Spinal cord (tissue), 10 donors: ENCODE measurements at places on chromosomes 13 and 19.

DNA sequence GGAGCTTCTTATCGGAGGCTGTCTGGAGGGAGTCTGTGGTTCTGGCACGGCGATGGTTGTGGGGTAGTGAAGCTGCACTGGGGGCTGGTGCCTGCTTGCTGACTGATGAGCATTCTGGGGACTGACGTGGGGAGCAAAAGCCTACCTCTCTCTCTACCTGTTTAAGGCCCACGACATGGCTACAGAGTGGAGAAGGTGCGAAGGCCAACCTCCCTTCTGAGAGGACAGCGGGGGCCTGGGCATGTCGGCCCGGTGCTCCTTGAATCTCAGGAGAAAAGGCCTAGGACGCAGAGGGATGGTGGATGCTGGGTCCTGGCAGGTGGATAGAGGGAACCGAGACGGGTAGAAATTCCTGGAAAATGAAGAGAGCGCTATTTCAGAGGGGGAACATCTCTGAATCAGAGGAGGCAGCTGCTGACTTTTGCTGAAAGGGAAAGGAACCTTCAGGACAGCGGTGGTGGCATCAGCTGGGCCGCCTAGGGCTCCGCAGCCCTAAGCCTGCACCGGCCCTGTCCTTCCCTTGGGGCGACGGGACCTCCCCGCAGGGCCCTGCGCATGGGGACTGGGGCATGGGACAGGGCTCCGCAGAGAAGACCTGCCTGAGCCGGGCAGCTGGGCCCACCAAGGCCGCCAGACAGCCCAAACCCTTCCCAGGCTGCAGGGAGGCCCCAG lies 35.0 kb upstream of the MEDAG start:
- DNase-seq = no peak

DNA sequence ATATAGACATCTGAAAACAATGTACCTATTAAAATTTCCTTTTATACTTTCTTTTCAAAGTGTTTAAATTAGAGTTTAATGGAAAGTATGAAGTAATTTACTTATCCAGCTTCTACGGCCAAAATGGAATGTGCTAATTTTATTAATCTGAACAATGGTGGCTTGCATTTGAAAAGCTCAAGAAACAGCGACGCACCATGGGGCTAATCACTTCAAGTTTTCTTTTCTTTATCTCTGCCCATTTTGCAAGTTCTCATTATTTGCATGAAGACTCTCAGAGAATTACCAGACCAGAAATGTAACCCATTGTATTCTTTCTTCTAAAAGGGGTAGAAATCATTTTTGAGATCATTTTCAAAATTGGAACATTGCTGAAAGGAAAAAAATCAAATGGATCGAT lies 204.0 kb upstream of the STARD13 start:
- DNase-seq = no peak

DNA sequence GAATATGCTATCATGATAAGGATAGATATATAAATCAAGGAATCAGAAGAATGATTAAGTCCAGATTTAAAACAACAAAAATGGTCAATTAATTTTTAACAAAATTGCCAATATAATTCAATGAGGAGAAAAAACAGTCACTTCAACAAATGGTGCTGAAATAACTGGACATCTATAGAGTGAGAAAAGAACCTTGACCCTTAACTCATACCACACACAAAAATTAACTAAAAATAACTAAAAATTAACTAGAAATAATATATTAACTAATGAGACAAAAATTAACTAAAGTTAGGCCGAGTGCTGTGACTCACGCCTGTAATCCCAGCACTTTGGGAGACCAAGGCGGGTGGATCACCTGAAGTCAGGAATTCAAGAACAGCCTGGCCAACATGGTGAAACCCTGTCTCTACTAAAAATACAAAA lies 9.5 kb downstream of the LGALS7 start:
- no peak for DNase-seq

- DNase-seq = no peak
These were observed 9.9 kb downstream of the CNFN start for GRCh38 chr19:42380155-42380554.

DNA sequence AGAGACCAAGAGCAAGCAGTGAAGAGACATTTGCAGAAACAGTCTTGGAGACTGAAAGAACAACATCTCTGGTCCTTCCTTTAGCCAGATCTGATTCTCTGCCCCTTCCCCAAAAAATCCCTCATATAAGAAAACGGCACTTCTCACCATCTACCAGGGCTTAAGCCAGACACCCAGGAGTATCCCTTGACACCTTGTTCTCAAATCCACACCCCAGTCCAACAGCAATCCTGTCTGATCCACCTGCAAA lies 1.7 kb upstream of the PLEKHG2 start:
- no peak for DNase-seq

- DNase-seq = peak; percentile 94
These were observed 852.7 kb upstream of the KLHL1 start for GRCh38 chr13:70960841-70961443.

- DNase-seq = no peak
These were observed 370.3 kb upstream of the ATXN8OS start for GRCh38 chr13:69737129-69737935.

- DNase-seq = no peak
These were observed 215.3 kb downstream of the PCCA start for GRCh38 chr13:100304229-100304628.

GRCh38 chr13:82654861-82655855 lies 1227.1 kb downstream of the SLITRK1 start:
- no peak for DNase-seq

GRCh38 chr13:40440990-40441820 lies 225.2 kb downstream of the FOXO1 start:
- no peak for DNase-seq

DNA sequence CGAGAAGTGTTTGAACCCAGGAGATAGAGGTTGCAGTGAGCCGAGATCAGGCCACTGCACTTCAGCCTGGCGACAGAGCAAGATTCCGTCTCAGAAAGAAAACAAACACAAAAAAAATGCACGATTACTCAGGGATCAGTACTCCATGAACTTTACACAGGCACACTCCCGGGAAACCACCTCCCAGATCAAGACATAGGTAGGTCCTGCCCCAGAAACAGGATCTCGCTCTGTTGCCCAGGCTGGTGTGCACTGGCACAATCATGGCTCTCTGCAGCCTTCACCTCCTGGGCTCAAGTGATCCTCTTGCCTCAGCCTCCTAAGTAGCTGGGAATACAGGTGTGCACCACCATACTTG lies 11.2 kb downstream of the VASP start:
- no peak for DNase-seq

DNA sequence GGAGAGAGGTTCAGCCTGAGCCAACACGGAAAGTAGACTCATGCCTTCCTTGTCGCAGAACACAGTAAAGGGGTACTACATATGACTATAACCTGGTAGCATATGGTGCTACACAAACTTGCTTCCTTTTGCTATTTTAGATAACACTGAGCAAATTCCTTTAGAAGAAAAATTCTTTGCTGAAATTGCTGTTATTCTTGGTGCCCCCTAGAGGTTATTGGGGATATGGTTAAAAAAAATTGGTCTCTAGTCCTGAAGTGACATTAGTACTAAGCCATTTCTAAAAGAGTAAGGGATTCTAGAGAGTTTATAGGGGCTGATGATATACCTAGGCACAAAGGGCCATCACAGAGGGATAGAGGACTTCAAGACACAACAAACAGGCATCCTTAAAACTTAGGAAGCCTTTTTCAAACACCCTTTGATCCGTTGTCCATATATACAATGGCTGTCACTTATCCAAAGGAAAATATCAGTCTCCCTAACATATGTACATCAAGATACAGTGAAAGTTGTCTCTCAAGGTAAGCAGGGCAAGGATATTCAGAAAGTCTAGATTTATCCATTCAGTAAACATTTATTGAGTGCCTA lies 13.9 kb upstream of the HS6ST3 start:
- DNase-seq = no peak

GRCh38 chr19:33492090-33492489 lies 29.5 kb downstream of the PEPD start:
- DNase-seq = no peak

DNA sequence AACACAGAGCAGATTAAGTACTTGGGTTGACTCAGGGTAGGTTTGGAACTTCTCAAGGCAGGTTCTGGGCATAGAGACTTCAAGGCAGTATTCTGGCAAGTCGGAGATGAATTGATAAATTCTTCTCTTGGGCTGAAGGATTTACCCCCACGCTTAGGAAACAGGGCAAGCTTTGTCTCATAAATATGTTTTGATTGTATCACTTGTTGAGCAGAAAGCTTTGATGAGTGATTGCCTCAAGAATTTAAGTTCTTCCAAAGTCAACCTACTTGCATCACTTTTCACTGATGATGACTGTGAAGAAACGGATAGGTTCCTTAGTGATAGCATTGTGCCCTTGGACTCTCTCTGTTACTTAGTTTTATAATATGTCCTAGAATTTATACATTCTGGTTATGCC lies 258.6 kb upstream of the DACH1 start:
- no peak for DNase-seq

GRCh38 chr13:28531077-28531844 lies 36.3 kb upstream of the FLT1 start:
- no peak for DNase-seq

DNA sequence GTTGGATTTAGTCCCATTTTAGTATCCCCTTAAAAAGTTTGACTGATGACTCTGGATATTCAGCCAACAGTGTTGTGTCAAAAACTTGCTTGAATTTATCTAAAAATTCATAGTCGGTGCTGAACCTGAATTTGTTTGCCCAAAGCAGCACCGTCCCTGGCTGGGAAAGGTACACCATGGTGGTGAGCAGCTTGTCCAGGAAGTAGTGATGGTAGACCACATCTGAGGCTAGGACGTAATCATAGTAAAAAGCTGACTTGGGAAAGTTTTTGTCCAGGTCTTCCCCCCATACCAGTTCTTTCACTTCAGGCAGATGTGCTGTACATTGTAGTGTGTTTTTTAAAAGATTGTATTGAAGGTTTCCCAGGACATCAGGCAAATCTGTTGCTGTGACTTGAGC lies 8.8 kb downstream of the METTL21C start:
- DNase-seq = no peak

DNA sequence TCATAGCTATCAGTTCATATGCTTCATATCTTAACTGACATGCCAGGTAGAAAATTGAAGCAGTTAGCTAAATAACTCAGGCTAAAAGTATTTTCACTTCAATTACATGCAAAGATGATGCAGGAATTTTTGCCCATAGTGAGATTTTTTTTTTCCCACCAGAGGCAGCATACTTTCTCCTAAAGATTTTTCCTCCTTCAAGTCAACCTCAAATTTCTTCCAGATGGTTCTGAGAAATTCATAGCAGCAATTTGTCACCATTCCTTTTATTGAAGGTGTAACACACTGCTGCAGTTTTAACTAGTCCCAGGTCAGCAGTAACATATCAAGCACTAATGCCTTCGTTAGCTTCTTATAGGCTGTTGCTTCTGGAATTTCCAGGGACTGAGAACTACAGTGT lies 141.9 kb downstream of the SUCLA2 start:
- no peak for DNase-seq

DNA sequence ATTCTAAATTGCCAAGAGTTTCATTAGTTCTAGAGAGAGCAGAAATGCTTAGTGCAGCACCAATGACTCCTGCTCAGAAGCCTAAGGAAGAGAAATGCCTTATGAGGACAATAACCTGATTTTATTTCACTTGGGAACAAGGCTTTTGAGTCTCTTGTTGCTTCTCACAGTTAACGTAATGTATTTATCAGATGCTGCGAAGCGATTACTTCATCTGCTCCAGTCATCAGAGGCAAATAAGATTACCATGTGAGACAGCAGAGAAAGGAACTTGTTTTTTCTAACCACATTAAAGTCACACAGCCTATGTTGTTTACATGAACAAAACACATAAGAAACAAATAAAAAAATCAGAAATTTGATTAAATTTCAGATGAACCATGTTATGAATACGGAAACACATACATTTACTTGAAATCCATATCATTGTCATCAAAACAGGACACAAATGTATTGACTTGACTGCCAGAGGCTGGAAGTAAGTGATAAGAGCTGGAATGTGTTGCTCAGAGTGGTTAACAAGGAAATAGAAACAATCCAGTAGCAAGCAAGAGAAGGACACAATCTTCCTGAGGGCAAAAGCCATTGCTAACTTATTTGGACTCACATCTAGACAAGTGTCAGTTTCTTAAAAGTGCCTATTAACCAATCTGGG lies 147.3 kb downstream of the LHFPL6 start:
- no peak for DNase-seq

DNA sequence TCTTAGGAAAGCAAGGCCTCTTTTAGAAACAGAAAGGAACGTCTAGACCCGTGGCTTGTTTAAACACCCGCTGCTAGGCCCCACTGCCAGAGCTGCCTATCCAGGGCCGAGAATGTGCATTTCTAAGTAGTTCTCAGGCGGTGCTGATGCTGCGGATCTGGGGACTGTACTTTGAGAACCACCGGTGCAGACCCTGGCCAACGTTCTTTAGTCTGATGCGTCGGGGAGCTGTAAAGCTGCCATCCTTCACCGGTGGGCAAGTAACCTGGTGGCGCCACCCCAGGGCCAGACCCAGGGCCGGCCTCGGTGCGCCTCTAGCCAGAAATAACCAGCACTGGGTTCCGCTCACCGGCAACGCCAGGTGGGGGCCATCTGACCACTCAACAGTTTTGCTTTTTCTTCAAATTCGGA lies 47.1 kb downstream of the TGDS start:
- DNase-seq = peak; percentile 79

GRCh38 chr13:42392716-42393572 lies 121.0 kb downstream of the AKAP11 start:
- DNase-seq = no peak

GRCh38 chr19:13060964-13061927 lies 41.4 kb downstream of the LYL1 start:
- DNase-seq = peak; percentile 81

DNA sequence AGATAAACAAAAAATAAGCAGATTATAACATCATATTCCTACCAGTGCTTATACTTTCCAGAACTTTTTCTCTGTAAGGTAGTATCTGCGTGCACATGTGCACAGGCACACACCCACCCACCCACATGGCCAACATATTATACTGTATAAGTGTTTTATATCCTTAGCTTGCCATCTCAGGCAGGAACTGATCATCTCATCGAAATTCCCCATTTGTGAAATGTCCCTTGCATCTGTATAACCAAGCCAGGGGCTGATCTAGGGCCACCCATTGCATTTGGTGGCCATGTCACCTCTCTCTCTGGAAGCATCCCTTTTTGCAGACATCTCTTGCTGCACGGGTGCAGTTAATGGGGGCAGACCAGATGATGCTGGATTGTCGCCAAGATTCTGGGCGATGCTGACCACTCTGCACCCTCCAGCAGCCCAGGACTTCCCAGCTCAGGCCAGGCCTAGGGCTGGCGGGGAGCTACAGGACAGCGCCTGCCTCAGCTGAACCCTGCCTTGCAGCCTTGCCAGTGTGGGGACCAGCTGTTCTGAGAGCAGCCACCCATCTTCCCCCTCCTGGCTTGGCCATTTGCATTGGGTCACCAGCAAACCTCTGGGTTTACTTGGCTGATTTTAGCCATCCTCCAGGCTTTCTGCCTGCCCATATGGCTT lies 95.9 kb downstream of the SLC7A1 start:
- no peak for DNase-seq

GRCh38 chr19:16659832-16660708 lies at the start of gene SMIM7:
SMIM7 (minus strand) TSS chr19:16660144; CDS start chr19:16660110, 34 bp downstream.
- DNase-seq = peak; percentile 98

DNA sequence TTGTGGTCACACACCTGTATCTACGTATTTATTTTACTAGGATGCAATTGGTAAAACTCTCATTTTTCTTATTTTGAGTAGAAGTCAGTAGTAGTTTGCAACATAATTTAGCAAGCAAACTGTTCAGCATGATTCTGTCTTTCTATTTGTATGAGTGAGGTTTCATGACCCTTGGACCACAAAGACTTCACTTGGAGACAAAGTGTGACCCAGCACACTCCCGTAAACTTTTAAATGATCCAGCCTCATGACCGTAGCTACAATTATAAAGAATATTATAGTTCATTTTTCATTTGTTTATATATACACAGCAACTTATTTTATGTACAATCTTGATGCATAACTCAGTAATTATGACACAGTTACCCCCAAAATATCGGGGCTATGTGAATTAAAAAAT lies 86.5 kb downstream of the ERCC5 start:
- no peak for DNase-seq
